ENCODE measurements at places on chromosomes 4 and X.

DNA sequence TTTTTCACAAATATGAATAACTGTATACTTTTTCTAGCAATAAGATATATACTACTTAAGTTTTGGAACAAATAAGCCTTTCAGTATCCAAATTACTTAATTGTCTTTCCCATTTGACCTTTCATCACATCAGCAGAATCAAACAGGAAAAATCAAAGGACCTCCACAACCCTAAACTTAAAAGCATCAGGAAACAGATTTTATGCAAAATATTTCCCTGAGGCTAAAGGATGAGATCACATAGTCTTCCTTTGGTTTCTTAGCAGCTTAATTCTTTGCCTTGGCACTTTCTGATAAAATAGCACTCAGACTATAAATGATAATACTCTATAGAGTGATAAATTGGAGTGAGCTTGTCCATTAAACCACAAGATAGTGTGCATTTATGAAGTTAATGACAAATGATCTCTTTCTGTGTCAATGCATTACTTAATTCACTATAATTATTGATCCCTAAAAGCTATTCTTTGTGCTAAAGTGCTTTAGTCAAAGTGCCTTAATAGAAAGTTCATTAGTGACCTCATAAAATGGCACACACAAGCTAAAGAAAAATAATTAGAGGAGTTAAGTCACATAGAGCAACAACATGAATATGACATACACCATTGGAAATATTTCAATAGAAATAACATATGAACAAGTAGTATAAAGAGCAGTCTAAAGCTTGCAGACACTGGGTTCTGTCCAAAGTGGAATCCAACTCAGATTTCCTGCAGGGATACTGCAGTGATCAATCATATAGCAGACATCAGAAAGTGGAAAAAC is 15.7 kb upstream of the NDST3 start:
- DNase-seq = no peak

DNA sequence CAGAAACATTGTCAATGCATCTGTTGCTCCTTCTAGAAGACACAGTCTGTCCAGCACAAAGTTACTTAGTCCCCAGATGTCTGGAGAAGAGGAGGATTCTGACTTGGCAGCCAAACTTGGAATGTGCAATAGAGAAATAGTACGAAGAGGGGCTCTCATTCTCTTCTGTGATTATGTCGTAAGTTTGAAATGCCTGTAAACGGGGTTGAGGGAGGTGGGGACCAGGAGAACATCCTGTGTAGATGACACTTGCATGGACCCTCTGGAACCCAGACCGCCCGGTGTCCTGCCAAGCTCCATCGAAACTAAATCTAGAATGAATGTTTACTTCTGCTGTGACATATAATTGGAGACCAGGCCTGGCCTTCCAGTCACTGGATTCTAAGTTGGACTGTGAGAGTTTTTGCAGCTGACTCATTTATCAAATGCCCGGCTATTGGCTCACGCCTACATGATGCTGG is 45.0 kb upstream of the MSANTD1 start:
- DNase-seq = no peak

GRCh38 chr4:53010318-53010717 is 148.2 kb downstream of the RASL11B start:
- no peak for DNase-seq

DNA sequence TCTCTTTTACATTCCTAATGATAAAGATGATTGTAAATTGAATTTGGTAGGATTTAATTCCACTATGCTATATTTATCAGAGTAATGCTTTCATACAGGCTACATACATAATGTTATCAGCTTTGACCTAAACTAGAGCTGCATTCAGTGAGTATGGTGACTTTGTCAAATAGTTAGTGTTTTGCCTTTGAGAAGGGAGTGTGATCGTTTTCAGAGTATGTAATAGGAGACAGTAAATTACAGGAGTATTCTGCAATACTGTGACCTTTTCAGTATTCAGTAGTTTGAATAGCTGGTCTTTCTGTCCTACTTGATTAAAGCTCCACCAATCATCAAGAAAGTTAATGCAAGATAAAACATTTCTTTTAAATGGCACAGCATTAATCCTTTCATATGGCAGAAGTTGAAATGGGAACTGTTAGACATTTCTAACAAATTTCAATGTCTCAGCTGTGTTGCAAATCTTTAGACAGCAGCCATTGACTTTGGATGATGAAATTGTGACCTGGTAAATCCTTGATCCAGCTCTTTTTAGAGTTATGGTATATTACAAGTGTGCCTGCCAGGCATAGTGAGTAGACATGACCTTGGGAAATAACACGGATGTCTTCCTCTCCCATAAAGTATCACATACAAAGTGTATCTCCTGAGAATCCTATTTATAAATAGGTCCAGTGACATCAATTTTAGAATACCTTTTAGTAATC is 455.3 kb downstream of the KCTD8 start:
- no peak for DNase-seq

GRCh38 chrX:63661676-63662075 is 123.3 kb downstream of the ARHGEF9 start:
- no peak for DNase-seq

GRCh38 chr4:113276464-113277170 is 227.2 kb downstream of the ANK2 start:
- DNase-seq = no peak

DNA sequence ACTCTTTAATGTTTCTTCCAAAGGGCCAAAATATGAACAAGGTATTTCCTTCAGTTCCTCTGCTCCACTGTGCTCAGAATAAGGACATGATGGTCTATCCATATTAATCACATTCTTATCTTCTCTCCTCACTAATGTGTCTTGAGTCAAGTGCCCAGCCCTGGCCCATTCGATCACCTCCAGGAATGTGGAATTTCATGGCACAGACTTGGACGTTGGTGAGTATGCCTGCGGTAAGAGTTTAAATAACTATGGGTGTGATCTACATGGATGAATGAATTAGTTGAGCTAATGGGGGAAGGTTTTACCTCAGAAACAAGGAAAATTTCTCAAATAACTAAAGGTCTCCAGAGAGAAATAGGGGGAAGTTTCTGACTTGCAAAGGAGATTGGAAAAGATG is 174.0 kb downstream of the NPFFR2 start:
- DNase-seq = no peak

GRCh38 chr4:73259571-73260090 is 1.0 kb upstream of the ANKRD17 start:
- no peak for DNase-seq

GRCh38 chr4:133799717-133800315 is 401.8 kb downstream of the PABPC4L start:
- no peak for DNase-seq

GRCh38 chrX:149908308-149908707 is 21.1 kb upstream of the HSFX4 start:
- DNase-seq = no peak

DNA sequence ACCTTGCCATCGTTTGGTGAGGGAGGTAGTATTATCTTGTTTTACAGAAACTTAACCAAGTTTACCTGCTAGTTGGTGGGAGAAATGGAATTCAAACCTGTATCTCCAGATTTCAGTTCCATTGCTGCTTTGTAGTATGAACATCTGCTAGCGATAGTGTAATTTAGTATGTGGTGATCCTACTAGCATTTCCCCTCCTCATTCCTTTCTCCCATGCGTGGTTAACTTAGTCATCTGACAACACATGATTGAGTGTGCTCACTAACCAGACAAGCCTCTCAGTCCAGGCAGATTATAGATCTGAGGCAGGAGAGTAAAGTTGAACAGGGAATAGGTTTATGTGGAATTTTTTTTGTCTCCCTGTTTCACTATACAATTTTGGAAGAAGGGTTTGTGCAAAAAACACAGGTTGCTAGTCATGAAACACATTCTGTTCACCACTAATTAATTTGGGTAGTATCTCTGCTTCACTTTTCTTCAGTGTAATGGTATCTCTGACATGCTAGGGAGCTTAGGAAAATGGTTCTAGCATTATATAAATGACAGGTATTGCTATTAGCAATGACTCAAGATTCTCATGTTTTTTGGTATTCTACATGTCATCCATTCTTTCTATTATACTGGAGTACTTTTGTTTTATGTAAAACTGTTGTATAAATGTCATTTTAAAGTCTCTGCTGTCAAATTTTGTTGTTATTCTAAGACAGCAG is 21.7 kb downstream of the RBPJ start:
- no peak for DNase-seq

GRCh38 chr4:43776371-43776770 is 672.2 kb downstream of the KCTD8 start:
- DNase-seq = no peak

GRCh38 chr4:2058264-2059045 is 672 bp upstream of the NAT8L start:
- DNase-seq = no peak

DNA sequence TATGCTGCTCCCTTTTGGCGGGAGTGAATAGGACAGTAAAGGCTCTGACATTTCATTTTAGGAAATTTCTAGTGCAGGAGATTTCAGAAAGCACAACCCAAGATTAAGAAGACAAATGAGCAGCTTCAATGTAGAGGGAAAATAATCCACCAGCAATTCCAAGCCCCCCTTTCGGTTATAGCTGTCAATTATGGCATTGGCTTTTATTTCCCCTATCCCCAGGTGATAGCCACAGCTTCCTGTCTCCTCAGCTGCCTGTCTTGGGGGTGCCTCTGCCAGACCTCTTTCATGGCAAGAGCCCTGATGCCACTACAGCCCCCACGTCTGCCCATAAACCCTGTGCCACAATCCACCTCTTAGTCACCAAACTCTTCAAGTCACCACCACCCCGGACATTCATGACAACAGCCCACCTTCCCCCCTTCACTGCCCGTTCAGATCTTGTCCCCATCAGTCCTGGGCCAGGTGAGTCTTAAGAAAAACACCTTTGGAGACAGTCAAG is 48.4 kb upstream of the CLNK start:
- DNase-seq = no peak

DNA sequence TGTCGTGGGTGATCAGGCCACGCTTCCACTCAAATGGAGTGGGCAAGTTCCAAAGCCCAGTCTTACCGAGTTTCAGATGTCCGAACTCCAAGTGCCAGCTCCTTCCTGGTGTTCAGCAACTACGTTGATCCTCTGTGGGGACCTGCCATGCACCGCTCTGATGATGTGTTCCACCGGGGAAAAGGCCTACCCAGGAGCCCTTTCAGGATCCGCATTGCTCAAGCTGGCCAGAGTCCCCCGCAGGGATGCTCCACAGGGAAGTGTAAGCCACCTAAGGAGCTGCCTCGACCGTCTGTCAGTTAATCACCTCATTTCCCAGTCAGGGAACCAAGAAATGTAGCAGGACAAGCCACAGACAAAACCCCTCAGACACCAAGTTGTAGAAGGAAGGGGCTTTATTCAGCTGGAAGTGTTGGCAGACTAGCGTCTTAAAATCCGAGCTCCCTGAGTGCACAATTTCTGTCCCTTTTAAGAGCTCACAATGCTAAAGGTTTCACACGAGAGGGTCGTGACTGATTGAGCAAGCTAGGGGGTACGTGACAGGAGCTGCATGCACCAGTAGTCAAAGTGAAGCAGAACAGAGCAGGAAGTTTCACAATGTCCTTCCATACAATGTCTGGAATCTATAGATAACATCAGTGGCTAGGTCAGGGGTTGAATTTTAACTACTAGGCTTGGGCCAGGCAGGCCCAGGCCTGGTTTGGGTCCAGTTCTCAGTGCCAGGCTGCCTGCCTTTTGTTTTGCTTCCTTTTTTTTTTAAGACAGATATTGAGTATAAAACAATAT is 126.2 kb upstream of the ZDHHC15 start:
- DNase-seq = no peak

- DNase-seq = no peak
These were observed 135.3 kb upstream of the MID1 start for GRCh38 chrX:10755439-10756334.

GRCh38 chr4:76996445-76996844 is 46.9 kb downstream of the SEPTIN11 start:
- no peak for DNase-seq

DNA sequence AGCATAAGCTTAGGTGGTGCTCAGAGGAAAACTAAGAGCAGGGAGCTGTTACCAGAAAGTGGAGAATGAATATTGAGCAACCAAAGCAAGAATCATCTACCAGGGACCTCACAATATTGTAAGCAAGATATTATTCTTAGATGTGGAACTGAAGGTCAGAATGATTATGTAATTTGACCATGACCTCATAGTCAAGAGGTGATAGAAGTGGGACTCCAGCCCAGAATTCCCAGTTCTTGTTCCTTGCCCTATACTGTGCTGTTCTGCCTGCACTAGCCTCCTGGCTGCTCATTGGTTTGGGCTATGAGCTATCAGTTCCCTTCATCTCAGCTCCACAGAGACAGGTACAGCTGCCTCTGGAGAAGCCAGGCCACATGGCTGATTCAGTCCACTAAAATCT is 229.4 kb downstream of the LDB2 start:
- no peak for DNase-seq

DNA sequence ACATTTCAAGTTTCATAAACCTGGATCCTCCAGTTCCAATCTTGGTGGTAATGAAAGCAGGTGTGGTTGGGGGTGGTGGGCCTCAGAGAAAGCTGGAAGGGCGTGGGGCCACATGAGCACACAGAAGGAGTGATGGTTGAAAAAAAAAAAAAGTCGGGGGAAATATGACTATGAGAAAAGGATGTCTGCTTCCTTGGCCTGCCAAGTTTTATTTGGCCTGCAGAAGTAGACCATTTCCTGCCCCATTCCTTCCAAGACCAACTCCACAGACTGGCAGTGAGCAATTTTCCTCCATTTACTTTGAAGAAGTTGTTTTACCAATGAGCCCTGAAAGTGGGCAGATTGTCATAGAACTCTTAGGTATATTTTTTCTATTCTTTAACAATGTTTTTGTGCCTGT is 43.3 kb downstream of the LNX1 start:
- DNase-seq = no peak

DNA sequence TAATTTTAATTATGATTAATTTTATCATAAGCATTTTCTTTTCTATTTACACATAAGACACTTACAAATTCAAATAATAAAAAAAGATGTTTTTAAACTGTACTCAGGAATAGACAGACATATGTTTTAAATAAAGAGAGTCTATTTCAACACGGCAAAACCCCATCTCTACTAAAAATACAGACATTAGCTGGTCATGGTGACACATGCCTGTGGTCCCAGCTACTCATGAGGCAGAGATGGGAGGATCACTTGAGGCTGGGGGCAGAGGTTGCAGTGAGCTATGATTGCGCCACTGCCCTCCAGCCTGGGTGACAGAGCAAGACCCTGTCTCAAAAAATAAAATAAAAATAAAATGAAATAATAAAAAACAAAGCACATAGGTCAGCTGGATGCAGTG is 14.8 kb downstream of the FAM9B start:
- no peak for DNase-seq

DNA sequence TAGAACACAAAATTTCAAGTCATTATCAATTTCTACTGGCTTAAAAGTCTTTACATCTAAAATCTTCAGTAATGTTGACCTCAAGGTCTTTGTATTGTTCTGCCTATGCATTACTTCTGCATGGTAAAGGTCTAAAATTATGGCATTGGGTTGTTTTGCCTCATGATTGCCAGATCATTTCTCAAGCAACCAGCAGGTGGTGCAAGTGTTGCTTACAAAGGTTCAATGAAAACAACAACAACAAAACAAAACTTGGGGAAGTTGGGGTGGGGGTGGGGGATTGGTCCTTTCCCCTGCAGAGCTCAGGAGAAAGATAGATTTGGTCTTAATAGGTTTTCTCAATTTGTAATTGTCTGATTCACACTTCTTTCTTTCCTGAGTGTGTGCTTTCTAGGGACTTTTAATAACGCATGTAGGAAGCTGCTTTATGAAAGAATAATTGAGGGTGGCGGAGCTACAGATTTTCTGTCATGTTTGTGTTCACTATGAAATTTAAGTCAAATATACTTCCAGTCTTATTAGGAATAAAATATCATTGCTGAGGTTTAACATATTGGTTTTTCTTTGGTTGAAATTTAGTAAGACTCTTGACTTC is 145.1 kb downstream of the COL4A5 start:
- DNase-seq = no peak

Measured in hematopoietic multipotent progenitor cell treated with erythropoietin and hydrocortisone succinate and interleukin-3 and kit ligand, for 15 days (in vitro differentiated cells).